Psoas muscle (tissue), 8 donors: ENCODE measurements at places on chromosomes 1 and 21. TPM values are rescaled to one million over a fixed set of nuclear protein-coding genes. Genes with fewer than 3 reads are reported as not detected.

The MIXL1 gene
- not detected for polyA plus RNA-seq

- no peak overlapping the region for H3K27ac ChIP-seq
- DNase-seq = peak; percentile 47
- H3K27me3 ChIP-seq = no peaks in the 10 kb centered on the region
- no peaks in the 10 kb centered on the region for H3K36me3 ChIP-seq
- no peaks in the 10 kb centered on the region for H3K4me1 ChIP-seq
- H3K4me3 ChIP-seq = no peak overlapping the region
Observed at GRCh38 chr1:46526691-46527291, 24.7 kb downstream of the KNCN start.

DNA sequence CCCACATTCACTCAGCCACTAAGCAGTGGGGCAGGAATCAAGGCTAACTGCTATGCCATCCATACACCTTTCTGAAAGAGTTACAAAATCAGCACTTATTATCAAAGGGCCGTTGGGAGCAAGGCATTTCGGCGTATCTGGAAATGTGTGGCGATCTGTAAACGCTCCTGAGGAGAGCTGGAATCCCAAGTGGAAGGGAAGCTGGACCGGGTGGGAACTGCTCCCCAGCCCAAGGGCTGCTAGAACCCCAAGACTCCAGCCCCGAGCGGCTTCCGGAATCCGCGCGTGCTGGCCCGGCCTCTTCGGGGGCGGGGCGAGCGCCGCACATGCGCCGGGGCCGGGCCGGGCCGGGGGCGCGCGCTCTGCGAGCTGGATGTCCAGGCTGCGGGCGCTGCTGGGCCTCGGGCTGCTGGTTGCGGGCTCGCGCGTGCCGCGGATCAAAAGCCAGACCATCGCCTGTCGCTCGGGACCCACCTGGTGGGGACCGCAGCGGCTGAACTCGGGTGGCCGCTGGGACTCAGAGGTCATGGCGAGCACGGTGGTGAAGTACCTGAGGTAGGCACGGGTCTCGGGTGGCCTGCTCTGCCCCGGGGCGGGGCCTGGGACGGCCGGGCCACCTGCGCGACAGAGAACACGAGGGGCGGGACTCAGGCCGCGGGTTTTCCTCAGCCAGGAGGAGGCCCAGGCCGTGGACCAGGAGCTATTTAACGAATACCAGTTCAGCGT, at the start of gene NAXE:
TSS of gene NAXE (plus strand) at position 345 of the 726 bp plus-strand sequence. CDS start at position 374, 29 bp downstream.
- peak within 1 kb of the TSS; percentile 83 for H3K4me3 ChIP-seq
- H3K4me1 ChIP-seq = peaks cover 12% of the 10 kb centered on the region
- no peaks in the 10 kb centered on the region for H3K27me3 ChIP-seq
- DNase-seq = peak; percentile 75
- H3K27ac ChIP-seq = peak within 1 kb of the TSS; percentile 92

DNA sequence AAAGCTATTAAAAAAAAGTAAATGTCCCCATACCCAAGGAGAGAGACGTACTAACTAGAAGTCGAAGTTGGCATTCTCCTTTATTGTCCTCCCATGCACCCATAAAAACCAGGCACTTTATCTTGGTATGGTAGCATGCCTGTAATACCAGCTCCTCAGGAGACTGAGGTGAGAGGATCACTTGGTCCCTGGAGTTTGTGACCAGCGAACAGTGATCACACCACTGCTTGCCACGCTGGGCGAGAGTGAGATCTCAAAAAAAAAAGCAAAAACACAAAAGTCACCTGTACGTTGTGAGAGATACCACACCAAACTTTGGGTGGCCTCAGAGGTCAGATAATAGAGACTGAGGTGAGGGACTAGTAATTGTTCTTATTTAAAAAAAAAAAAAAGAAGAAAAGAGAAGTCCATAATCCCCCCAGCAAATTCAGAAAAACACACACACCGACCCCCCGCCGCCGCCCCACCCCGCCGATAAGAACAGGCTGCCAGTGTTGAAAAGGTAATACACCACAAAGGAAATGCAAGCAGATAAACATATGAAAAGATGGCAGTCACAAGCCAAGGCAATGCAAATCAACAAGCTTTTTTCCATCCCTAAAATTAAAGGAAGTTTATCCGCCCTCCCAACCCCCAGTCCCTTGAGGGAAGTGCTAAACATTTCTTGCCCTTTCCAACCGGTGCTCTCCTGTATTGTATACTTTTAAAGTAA, 3.6 kb downstream of the L1TD1 start:
- DNase-seq = no peak
- no peak overlapping the region for H3K4me3 ChIP-seq
- H3K27me3 ChIP-seq = no peaks in the 10 kb centered on the region
- no peak overlapping the region for H3K27ac ChIP-seq

DNA sequence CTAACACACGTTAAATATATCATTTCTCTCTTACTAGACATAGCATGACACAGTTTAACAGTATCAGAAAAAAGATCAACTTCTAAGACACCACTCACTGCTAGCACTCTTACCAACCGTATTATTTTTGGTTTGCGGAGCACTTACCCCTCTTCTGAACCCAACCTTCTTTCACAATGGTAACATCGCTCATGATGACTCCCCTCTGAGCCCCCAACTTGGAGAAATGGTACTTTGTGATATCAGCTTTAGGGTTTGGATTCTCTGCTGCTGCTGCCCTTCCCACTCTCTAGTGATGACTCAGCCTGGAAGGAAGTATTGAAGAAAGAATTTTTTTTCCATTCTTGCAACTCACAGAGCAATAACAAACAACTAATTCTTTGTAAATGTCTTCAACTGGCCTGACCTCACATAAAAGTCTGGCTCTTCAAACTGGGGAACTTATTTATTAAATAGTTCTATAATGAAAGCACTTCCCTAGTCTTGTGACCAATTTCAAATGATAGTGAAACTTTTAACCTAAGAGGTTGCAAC, 7.0 kb downstream of the AKT3 start:
- no peak for DNase-seq
- no peaks in the 10 kb centered on the region for H3K36me3 ChIP-seq
- no peak overlapping the region for H3K27ac ChIP-seq
- H3K27me3 ChIP-seq = no peaks in the 10 kb centered on the region

GRCh38 chr1:171158096-171158495, 27.0 kb upstream of the FMO2 start:
- H3K27ac ChIP-seq = no peak overlapping the region
- no peak overlapping the region for H3K4me3 ChIP-seq
- no peak for DNase-seq
